Effector memory CD4-positive, alpha-beta T cell (primary cell): ENCODE measurements at places on chromosomes 13 and 19.

DNA sequence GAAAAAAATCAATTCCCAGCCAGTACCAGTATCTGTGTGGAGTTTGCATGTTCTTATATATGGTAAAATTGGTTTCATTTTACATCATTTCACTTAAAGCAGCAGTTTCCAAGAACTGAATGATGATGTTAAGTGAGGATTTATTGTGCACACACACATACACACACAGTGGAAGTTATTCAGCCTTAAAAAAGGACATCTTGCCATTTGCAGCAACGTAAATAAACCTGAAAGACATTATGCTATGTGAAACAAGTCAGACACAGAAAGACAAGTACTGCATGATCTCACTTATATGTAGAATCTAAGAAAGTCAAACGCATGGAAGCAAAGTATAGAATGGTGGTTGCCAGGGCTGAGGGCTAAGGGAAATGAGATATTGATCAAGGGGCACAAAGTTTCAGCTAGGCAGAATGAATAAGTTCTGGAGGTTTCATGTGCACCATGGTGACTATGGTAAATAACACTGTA lies 5.3 kb downstream of the SIGLECL1 start:
- H3K27me3 ChIP-seq = no peaks in the 10 kb centered on the region
- H3K27ac ChIP-seq = no peak overlapping the region
- no peaks in the 10 kb centered on the region for H3K4me1 ChIP-seq
- no peak for DNase-seq

DNA sequence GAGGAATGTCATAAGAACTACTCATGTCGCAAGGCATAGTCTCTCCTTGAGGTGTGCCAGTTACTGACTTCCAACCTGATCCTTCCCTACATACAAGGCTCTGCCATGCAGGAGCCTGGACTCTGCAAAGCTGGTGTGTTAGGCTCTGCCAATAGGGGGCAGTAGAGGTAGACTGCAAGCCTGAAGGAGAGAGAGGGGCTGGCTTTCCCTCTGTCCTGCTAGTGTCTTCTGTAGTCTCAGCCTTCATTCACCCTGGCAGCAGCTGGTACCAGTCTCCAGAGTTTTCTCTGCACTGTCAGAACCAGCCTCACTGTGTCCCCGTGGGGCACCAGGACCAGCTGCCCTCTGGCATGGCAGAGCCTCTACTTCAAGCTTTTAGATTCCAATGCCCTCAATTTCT lies 14.5 kb downstream of the SHISA2 start:
- H3K27ac ChIP-seq = no peak overlapping the region
- DNase-seq = no peak
- H3K4me3 ChIP-seq = no peak overlapping the region
- H3K4me1 ChIP-seq = no peaks in the 10 kb centered on the region
- no peaks in the 10 kb centered on the region for H3K36me3 ChIP-seq
- no peaks in the 10 kb centered on the region for H3K27me3 ChIP-seq

DNA sequence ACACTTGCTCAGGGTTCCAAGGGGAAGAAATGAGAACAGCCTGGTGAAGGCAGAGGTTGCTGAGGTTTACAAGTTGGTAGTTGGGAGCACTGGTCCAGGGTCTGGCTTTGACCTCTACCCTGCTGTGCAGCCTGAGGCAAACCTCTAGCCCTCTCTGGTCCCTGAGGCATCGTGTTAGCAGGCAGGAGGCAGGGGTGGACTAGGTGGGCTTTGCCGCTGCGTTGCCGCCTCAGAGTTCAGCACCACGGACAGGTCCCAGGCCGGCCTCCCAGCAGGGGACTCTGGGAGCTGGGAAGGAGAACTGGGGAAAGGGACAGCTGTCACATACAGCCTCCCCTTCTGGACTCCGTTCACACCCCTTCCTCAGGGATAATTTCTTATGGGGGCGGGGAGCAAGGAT lies 3.1 kb downstream of the NCAN start:
- H3K27ac ChIP-seq = no peak overlapping the region
- no peak for DNase-seq
- peaks cover 42% of the 10 kb centered on the region for H3K27me3 ChIP-seq
- H3K36me3 ChIP-seq = no peaks in the 10 kb centered on the region
- no peaks in the 10 kb centered on the region for H3K4me1 ChIP-seq

- no peaks in the 10 kb centered on the region for H3K27me3 ChIP-seq
- no peak for DNase-seq
- H3K36me3 ChIP-seq = no peaks in the 10 kb centered on the region
- no peaks in the 10 kb centered on the region for H3K4me1 ChIP-seq
- H3K27ac ChIP-seq = no peak overlapping the region
These were observed 1192.2 kb downstream of the PCDH17 start for GRCh38 chr13:58823701-58824100.

GRCh38 chr13:105048677-105049076 lies 1486.8 kb downstream of the EFNB2 start:
- no peak overlapping the region for H3K27ac ChIP-seq
- DNase-seq = no peak
- no peaks in the 10 kb centered on the region for H3K36me3 ChIP-seq
- no peaks in the 10 kb centered on the region for H3K27me3 ChIP-seq
- H3K4me1 ChIP-seq = no peaks in the 10 kb centered on the region
- H3K4me3 ChIP-seq = no peak overlapping the region

DNA sequence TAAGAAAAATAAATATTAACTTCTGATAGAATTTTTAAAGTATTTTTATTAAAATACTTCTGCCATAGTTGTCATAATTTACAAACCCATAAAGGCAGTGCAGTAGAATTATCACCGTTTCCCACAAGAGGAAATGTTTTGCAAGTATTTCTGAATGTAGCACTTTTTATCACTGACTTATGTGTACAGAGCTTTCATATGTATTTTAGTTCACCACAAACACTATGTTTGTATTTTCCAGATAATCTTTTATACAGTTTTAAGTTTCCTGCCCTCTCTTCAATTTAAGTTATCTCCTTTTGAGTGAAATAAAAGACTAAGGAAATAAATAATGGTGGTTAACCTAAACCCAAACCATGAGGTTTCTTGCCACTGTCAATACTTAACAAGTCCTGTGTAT lies 24.2 kb downstream of the MIPEP start:
- no peaks in the 10 kb centered on the region for H3K27me3 ChIP-seq
- H3K4me1 ChIP-seq = no peaks in the 10 kb centered on the region
- H3K36me3 ChIP-seq = no peaks in the 10 kb centered on the region
- H3K4me3 ChIP-seq = no peak overlapping the region
- no peak overlapping the region for H3K27ac ChIP-seq

DNA sequence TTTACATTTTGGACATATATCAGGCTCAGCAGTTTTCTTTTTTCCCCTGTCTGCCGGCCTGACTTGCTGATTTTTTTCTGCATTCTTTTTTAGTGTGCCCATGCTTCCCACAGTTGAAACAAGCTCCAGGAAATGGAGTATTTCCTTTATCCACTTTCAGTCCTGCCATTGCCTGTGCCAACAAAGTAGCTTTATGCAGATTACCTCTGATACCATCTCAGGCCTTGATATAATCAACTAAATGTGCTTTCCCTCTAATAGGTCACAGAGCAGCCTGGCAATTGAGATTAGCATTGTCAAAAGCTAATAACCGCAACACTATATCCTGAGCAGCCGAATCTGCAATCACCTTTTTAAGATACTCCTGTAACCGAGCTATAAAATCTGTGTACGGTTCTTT lies 9.2 kb downstream of the MRPS12 start:
- H3K27ac ChIP-seq = no peak overlapping the region
- DNase-seq = no peak
- H3K4me3 ChIP-seq = no peak overlapping the region
- no peaks in the 10 kb centered on the region for H3K4me1 ChIP-seq

GRCh38 chr19:49691243-49692146 lies 579 bp downstream of the CPT1C start:
- H3K36me3 ChIP-seq = peaks cover 10% of the 10 kb centered on the region
- DNase-seq = no peak
- peak overlapping the region; percentile 43 for H3K4me3 ChIP-seq
- peaks cover 28% of the 10 kb centered on the region for H3K4me1 ChIP-seq
- peaks cover 8% of the 10 kb centered on the region for H3K27me3 ChIP-seq
- H3K27ac ChIP-seq = no peak overlapping the region

DNA sequence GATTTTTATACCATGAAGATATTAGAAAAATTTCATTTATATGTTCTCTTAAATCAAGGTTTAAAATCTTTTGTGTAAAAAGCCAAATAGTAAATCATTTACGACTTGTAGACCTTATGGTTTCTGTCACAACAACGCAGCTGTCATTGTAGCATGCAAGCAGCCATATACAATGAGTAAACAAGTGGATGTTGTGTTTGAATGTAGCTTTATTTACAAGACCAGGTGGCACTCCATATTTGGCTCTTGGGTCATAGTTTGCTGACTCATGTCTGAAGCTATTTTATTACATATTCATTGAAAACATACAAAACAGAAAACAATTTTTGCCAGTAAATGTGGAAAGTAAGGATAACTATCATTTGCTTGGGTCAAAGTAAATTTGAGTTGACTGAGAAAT lies 930.8 kb downstream of the SLITRK5 start:
- H3K4me3 ChIP-seq = no peak overlapping the region
- no peak for DNase-seq
- H3K27ac ChIP-seq = no peak overlapping the region
- H3K36me3 ChIP-seq = no peaks in the 10 kb centered on the region
- no peaks in the 10 kb centered on the region for H3K27me3 ChIP-seq

DNA sequence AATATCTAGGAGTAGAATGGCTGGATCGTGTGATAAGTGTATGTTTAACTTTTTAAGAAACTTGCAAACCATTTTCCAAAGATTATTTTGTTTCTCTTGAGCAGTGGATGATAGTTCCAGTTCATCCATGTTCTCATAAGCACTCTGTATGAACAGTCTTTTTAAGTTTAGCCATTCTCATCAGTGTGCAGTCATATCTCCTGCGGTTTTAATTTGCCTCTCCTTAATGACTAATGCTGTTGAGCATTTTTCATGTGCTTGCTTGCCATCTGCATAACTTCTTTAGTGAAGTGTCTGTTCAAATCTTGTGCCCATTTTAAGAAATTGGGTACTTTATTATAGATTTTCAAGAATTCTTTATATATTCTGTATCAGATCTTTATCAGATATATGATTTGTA lies 58.6 kb downstream of the WASF3 start:
- peaks cover 3% of the 10 kb centered on the region for H3K27me3 ChIP-seq
- H3K4me1 ChIP-seq = no peaks in the 10 kb centered on the region

GRCh38 chr13:60398907-60399589 lies 2.0 kb downstream of the TDRD3 start:
- DNase-seq = no peak

DNA sequence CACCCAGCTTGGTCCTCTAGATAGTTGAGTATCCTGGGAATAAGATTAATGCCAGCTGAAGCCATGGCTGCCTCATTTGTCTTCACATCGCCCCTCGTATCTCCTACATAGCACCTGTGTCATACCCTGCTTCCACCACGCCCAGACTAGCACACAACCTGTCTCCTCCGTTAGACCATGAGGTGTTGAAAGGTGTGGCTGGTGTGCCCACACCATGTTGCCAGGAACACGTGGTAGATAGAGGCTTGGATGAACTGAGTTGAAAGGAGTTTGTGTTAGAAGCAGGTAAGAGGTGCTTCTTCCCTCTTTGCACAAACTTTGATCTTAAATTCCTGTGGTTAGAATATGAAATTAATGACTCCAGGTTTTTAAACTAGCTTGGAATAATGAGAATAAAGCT lies 40.1 kb downstream of the RGCC start:
- peaks cover 35% of the 10 kb centered on the region for H3K4me1 ChIP-seq
- no peak overlapping the region for H3K4me3 ChIP-seq
- H3K27me3 ChIP-seq = no peaks in the 10 kb centered on the region

GRCh38 chr19:42468273-42468796 lies 25.6 kb upstream of the CXCL17 start:
- no peak for DNase-seq
- no peak overlapping the region for H3K4me3 ChIP-seq
- no peaks in the 10 kb centered on the region for H3K27me3 ChIP-seq
- H3K4me1 ChIP-seq = no peaks in the 10 kb centered on the region
- no peaks in the 10 kb centered on the region for H3K36me3 ChIP-seq
- no peak overlapping the region for H3K27ac ChIP-seq

- no peak overlapping the region for H3K27ac ChIP-seq
- no peaks in the 10 kb centered on the region for H3K36me3 ChIP-seq
- no peak for DNase-seq
- H3K4me3 ChIP-seq = no peak overlapping the region
These were observed 47.4 kb upstream of the PCDH9 start for GRCh38 chr13:67277581-67277980.

GRCh38 chr13:65260946-65261891 lies 1968.9 kb downstream of the PCDH9 start:
- no peaks in the 10 kb centered on the region for H3K4me1 ChIP-seq
- DNase-seq = no peak
- no peaks in the 10 kb centered on the region for H3K36me3 ChIP-seq
- no peak overlapping the region for H3K27ac ChIP-seq
- H3K27me3 ChIP-seq = no peaks in the 10 kb centered on the region

GRCh38 chr13:108104736-108105135 lies 110.6 kb downstream of the LIG4 start:
- H3K27ac ChIP-seq = no peak overlapping the region
- H3K4me1 ChIP-seq = no peaks in the 10 kb centered on the region
- H3K27me3 ChIP-seq = no peaks in the 10 kb centered on the region
- H3K36me3 ChIP-seq = no peaks in the 10 kb centered on the region

DNA sequence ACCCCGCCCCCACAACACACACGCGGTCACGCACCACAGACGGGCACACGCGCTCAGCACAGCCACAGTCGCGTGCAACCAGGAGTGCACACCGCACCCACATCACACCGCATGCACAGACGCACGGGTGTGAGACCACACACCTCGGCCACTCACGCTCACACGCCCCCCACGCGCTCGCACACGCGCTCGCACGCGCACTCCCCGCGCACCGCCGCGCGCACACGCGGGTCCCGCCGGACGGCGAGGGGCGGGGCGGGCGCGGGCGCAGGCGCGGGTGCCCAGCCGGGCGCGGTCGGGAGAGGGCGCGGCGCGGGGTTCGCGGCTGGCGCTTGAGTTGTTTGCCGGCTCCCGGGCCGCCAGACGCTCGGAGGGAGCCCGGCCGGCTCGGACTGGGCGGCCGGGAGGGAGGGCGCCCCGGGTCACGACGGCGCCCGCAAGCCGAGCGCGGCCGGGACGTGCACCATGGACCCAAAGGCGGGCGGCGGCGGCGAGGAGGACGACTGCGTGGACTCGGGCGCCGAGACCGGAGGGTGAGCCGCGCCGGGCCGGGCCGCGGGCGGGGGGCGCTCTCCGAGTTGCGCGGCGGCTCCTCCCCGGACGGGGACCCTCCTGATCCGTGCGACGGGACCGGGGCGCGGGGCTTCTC lies at the start of gene FAM124A:
FAM124A (plus strand) TSS at position 362 of the 649 bp plus-strand sequence; CDS start at position 466, 104 bp downstream.
- peaks cover 9% of the 10 kb centered on the region for H3K4me1 ChIP-seq
- peak within 1 kb of the TSS; percentile 59 for H3K4me3 ChIP-seq
- H3K27ac ChIP-seq = no peak within 1 kb of the TSS
- no peak for DNase-seq
- no peaks in the 10 kb centered on the region for H3K36me3 ChIP-seq

DNA sequence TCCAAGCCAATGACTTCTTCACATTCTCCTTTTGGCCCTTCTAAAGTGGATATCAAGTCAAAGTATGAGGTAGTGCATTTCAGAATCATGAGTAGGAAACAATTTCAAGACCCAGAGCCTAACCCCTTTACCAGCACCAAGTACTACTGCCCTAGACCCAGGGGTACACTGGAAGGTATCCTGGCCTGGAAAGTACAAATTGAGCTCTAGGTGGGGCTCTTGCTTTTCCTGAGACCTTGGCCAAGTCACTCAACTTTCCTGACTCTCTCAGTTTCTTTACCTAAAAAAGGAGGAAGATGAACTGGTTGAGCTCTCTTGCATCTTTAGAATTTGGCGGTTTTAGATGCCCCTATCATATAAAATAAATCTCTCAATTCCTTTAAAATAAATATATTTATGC lies 204.7 kb downstream of the FGF14 start:
- no peak overlapping the region for H3K27ac ChIP-seq
- H3K4me1 ChIP-seq = no peaks in the 10 kb centered on the region
- H3K36me3 ChIP-seq = no peaks in the 10 kb centered on the region
- no peaks in the 10 kb centered on the region for H3K27me3 ChIP-seq
- DNase-seq = no peak
